Stimulated activated CD4-positive, alpha-beta T cell treated with anti-CD3 and anti-CD28 coated beads, Interleukin-15, amount 100 ng/mL, for 1 hour (primary cell): ENCODE measurements at places on chromosomes 6 and 20.

- DNase-seq, result no peak
Observed at GRCh38 chr6:24768361-24768760, 6.4 kb upstream of the GMNN start.

DNA sequence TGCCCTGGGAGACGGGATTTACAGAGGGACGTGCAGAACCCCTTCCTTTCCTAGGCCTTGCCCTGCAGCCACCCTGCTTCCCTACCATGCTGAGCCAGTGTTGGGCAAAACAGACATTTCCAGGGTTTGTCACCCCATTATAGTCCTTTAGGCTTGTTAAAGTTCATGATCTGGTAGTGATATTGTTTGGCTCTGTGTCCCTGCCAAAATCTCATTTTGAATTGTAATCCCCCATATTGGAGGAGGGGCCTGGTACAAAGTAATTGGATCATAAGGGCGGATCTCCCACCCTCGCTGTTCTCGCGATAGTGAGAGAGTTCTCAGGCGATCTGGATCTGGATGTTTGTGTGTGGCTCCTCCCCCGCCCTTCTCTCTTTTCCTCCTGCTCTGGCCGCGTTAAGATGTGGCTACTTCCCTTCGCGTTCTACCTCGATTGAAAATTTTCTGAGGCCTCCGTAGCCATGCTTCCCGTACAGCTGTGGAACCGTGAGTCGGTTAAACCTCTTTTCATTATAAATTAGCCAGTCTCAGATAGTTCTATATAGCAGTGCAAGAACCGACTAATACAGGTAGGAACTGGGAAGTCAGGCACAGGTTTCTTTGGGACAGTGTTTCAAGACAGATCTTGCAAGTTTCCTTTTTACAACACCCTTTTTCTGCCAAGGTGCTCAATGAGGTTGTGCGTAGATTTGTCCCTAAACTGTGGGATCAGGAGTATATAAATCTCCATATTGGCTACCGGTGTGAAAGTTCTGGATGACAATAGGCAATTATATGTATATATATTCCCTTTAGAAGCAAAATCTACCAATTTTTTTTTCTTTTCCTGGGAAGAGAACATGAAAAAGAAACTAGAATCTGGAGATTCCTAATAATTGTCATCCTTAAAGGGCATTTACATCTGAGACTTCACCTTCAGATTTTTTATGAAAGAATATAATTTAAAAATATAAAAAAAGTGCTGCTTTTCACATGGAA, 152.1 kb downstream of the SAMD5 start:
- DNase-seq, result no peak

DNA sequence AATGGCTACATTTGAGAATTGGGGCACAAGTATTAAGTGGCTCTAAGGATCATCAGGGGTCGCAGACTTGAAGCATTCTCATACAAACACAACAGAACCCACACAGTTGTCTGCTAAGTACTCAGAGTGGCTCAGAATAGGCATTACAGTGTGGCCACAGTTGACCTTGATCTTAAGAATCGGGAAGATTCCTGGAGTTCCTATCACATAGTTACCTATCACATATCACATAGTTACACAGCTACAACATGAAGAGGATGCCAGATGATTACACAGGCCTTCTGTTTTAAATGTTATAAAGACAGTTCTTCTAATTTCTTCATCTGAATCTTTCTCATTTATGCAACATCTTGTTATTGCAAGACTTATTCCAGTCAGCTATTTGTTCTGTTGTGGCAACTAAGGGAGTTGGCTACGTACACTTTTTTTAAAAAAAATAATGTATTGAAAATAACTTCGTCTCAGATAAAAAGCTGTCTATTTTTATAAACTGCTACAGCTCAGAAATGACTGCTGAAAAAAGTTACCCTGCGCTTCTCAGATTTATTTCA, 129.0 kb downstream of the REV3L start:
- no peak for DNase-seq

DNA sequence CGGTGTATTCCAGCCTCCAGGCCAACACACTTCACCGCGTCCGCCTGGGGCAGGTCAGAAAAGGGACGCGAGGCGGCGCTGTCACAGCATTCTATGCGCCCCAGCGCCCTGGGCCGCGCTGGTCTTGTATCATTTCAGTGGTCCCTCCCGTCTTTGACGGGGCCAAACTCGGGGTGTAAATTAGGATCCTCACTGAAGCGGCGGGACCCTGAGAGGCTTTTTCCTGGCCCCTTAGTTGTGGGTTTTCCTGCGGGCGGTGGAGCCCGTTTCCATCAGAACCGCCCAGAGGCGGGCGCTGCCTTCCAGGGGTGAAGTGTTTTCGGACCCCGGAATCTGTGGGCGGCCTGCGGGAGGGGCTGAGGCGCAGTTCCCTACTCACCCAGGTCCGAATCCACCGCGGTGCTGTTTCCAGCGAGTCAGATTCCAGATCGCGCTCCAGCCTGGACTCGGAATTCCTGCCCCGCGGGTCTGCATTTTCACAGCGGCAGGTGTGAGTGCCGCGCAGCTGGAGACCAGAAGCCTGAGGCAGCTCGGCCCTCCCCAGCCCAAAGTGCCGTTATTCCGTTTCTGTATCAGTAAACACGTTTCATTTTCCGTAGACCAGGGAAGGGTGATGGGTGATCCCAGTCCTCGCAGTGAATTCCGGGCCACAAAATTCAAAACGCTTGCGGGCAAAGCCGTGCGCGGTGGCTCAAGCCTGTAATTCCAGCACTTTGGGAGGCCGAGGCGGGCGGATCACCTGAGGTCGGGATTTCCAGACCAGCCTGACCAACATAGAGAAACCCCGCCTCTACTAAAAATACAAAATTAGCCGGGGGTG, 3.9 kb upstream of the MICB start:
- peak; percentile 63 for DNase-seq

- DNase-seq, result no peak
Observed at GRCh38 chr6:147821295-147821897, 312.9 kb downstream of the SAMD5 start.

DNA sequence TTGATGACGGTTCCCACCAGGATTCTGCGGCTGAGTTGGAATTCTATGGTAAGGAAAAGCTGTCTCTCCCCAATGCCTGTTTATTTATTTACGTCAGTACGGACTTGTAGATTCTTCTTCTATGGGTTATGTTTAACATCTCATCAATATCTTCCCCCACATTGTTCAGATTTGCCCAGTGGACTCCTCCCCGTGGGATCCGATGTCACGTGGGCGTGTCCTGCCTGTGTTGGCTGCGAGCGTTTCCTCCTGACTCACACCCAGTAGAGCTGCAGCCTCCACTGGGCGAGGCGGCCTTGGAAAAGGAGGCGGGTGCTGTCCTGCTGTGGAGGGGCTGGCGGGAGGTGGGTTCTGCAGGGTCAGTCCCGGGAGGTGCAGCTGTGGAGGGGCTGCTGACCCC, 46.8 kb upstream of the SLCO4A1 start:
- no peak for DNase-seq

GRCh38 chr6:117391874-117392583, 33.7 kb downstream of the ROS1 start:
- DNase-seq, result no peak

DNA sequence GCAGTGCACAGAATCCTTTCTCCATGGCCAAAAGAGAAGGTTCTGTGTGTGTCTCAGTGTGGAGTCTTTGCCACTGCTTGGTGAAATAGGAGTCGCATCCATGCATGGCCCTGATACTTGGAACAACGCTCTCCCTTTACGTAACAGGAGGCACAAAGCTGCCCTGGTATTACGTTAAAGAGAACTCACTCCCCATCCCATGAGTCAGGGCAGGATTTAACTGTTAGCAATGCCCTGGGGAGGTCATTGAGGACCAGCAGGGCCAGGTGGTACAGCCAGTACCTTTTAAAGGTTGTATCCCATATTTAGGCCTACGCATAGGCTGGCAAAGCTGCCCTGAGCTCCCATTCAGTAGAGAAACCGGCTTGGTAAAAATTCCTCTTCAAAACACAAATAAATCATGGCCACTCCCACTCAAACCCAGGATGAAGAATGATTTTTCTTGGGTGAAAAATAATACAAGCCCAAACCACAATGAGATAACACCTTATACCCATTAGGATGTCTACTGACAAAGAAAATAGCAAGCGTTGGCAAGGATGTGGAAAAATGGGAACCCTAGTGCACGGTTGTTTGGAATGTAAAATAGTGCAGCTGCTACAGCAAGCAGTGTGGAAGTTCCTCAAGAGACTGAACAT, 37.1 kb downstream of the MYLK4 start:
- DNase-seq, result no peak

DNA sequence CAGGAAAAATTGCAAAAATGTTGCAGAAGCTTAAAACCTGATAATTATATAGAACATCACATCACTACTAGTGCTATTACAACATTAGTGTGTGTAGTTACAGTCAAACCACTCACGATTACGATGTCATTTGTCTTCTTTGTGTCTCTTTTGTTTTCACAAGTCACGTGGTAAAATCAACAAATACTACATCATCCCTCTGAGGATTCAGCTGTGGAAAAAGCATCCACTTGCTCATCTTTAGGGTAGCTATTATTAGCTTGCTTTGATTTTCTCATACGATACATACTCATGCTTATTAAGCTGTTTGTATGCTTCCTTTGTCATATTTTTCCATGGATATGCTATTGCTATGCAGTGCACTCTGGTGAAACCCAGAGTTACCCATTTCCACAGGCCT, 22.2 kb upstream of the ATXN1 start:
- no peak for DNase-seq

DNA sequence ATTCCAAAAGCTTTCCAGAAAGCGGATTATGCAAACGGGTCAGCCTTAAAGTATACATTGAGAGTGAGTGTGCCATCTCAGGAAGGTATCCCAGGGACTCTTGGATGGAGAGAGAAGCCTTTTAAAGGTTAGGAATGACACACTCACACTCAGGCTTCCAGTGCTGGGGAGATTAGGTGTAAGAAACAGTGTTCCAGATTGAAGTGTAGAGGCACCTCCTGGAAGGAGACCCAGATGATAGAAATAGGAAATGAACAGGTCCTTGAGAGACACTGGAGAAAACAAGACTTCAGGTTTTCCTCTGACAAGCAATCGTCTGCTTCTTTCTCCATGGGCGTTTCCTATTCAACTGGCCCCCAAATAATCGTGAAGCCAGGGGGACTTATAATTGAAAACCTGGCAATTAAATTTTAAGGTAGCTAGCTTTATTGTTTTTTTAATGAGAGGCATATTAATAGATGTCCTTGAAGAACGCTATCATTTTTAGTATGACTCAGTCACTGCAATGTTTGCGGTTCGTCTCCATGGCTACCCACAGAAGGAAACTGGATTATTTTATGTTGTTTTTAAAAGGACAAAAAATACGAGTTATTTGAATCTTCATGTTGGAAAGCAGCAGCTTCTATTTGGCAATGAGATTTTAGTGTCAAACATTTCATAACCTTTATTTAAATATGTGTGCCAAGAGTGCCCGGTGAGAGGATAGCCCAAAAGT, 85.3 kb downstream of the TRMT6 start:
- DNase-seq, result no peak

DNA sequence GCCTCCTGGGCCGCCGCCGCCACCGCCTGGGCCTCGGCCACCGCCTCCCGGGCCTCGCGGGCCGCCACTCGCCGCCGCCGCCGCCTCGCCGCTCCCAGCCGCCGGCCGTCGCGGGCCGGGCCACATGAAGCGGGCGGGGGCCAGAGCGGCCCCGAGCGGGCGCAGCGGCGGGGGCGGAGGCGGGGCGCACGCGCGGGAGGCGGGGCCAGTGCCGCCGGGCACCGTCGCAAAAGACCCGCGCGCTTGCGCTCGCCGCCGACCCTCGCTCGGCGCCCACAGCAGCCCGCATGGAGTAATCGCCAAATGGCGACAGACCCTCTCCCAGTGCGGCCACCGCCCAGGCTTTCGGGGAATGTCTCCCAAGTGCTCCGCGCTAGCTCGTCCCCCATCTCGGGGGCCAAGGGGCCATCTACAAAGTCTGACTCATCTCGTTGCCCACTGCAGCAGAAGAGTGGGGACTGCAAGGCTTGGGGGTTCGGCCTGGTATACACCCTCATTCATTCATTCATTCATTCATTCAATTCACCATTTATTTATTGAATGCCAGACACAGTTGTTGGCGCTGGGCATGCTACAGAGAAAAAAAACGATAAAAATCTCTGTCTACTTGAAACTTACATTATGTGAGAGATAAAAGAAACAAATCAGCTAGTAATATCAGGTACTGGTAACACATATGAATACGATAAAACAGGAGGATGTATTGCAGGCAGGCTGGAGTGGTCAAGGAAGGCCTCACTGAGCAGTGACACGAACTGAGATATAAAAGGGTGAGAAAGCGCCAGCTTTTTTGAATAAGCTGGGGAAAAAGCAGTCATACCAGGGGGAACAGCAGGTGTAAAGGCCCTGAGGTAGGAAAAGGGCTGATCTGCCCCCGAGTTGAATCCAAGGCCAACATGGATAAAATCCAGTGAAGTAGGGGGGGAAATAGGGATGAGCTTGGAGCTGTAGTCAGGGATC, at the start of gene B4GALT5:
B4GALT5 (minus strand) TSS at position 126 of the 960 bp plus-strand sequence. CDS start 188 bp downstream, outside the sequence.
- peak; percentile 26 for DNase-seq

- no peak for DNase-seq
Observed at GRCh38 chr20:59774921-59775686, 158.3 kb downstream of the SYCP2 start.

DNA sequence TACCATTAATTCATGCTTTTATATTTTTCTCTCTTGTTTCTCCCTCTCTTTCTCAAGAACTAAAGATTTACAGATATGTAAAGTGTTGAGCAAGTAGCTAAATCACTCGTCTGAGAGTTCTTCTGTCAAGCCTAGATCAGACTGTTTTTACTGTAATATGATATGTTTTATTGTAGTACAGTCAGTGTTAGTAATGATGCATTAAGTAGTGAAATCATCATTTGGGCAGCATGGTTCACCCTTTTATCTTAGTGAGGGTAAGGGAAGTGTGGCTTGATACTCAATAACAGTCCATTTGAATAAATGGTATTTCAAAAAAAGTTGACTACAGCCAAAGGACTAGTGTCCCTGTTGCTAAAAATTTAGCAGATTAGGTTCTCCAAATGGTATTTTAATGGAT, 9.2 kb downstream of the CYB5R4 start:
- DNase-seq, result no peak

DNA sequence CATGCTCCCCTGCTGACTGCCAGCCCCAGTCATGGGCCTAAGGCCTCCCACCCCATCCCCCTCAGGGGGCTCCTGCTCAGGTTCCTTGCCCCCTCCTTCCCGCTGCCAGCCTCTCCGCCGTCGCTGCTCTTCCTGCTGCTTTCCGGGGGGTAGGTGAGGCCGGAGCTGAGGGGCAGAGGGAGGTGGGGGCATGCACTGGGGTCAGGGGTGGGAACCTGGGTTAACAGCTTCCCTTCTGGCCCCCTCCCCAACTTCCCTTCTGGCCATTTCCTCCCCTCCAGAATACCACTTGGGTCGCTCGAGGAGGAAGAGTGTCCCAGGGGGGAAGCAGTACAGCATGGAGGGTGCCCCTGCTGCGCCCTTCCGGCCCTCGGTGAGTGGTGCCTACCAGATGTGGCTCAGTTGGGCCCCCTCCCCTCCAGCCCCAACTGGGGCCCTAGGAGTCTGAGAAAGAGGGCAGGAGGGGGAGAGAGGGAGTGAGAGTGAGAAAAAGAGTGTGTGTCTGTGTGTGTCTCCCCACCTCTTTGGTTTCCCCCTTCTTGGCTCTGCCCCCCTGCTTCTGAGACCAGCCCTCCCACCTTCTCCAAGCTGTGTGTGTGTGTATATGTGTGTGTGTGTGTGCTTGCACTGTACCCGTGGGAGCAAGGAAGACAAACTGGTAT, 12.1 kb downstream of the SYNGAP1 start:
- DNase-seq, result no peak

GRCh38 chr6:26276841-26277648, 88.0 kb upstream of the BTN3A2 start:
- DNase-seq, result no peak
